ENCODE measurements at places on chromosomes 6 and 20.
A peak's percentile ranks its signal among the peaks of the same experiment; 100 is the strongest.

DNA sequence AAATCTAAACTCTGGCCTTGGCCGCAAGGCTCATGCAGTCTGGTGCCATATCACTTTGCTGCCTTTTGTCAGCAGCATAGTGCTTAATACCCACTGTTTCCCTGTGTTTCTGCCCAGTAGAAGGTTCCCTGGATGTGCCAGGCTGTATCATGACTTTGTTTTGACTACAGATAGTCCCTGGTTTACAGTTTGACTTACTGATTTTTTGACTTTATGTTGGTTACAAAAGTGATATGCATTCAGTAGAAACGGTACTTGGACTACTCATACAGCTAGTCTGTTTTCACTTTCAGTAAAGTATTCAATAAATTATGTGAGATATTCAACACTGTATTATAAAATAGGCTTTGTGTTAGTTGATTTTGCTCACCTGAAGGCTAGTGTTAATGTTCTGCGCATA is 19.0 kb downstream of the RALY start:
- DNase-seq: no peak

GRCh38 chr6:143087856-143088255 is 27.2 kb downstream of the AIG1 start:
- DNase-seq: no peak

DNA sequence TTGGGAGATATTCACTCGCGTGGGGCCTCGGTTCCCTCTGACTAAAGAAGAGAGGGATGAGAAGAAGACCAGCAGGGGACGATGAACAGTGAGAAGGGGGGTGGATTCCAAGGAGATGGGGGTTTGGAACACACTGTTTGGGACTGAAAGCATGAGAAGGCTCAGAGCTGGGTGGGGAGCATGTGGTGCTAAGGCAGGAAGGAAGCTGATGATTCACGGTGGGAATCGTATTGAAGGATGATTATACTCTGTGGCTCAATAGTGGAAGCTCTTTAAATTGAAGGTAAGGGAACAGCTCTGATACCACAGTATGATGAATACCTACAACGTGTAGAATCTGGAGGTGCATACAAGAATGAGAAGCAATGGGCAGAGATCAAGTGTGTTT is 117.5 kb upstream of the KCNK16 start:
- DNase-seq: no peak

DNA sequence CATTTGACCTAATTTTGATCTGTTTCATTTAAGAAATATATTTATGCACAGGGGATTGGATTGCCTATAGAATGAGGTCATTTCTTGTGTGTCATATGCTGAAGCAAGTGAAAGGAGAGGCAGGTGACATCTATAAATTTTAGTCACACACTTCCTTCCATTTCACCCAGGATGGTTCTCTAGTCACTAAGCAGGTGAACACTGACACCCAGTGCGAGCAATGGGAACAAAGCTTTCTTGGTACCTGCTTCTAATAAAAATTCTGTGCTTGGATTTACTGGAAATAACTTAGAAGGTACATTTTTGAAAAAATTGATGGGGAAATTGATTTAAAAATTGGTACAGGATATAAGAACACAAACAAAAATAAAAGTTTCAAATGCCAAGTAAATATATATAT is 66.9 kb upstream of the MC3R start:
- DNase-seq: no peak

- no peak for DNase-seq
Observed at GRCh38 chr6:16828058-16828457, 66.8 kb upstream of the ATXN1 start.

DNA sequence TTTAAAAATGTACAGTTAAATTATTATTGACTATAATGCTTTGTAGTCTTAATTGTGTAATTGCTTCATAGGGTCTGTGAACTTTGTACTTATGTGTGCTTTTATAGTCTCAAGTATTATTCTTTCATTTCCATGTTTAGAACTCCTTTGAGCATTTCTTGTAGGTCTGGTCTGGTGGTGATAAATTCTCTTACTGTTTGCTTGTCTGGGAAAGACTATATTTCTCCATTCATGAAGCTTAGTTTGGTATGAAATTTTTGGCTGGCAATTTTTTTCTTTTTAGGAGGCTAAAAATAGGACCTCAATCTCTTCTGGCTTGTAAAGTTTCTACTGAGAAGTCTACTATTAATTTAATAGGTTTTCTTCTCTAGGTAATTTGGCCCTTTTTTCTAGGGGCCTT is 67.4 kb downstream of the CCDC170 start:
- no peak for DNase-seq

GRCh38 chr6:4319981-4320683 is 184.8 kb upstream of the ECI2 start:
- DNase-seq: no peak

DNA sequence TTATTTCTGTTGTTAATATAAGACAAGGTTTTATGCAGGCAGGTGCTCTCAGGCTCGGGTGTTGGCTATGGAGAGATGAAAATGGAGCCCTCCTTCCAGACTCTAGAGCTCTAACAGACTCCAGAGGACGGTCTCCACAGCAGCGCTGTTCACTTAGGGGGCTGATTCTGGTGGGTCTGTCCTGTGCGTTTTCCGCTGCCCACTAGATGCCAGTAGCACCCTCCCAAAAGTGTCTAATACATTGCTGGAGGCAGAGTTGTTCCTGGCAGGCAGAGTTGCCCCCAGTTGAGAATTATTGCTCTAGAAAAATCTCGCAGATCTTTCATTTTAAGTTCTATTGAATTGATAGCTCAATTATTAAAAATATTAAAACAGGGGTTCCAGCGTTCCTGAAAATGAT is 109.9 kb downstream of the MAP3K4 start:
- DNase-seq: no peak

GRCh38 chr6:143836150-143836549 is 7.0 kb upstream of the LTV1 start:
- no peak for DNase-seq

- DNase-seq: no peak
Observed at GRCh38 chr20:52230409-52230808, 38.8 kb upstream of the ZFP64 start.

DNA sequence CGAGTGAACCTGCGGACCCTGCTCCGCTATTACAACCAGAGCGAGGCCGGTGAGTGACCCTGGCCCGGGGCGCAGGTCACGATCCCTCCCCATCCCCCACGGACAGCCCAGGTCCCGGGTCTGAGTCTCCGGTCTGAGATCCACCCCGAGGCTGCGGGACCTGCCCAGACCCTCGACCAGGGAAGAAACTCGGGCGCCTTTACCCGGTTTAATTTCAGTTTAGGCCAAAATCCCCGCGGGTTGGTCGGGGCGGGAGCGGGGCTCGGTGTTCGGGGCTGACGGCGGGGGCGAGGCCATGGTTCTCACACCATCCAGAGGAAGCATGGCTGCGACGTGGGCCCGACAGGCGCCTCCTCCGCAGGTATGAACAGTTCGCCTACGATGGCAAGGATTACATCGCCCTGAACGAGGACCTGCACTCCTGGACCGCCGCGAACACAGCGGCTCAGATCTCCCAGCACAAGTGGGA is 46.9 kb upstream of the TRIM26 start:
- no peak for DNase-seq

DNA sequence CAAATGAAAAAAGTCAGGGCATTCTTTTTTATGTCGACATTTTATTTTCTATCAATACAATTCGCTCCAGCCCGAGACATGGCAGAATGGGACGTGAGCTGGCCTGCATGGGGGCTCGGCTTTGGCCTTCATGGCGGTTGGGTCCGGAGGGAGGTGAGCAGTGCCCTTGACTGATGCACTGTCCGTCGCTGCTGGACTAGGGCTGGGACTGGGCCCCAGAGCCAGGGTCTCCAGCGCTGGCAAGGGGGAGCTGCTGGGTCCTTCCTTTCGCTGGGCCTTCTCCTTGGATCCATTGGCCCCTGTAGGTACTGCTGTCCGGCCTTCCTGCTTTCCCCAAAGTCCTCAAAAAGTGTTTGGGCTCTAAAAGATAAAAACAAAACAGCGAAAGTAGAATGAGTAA is 124.6 kb downstream of the EDN3 start:
- DNase-seq: no peak

GRCh38 chr6:139841794-139842215 is 467.4 kb upstream of the CITED2 start:
- no peak for DNase-seq

- DNase-seq: no peak
Observed at GRCh38 chr20:44415833-44416715, 59.6 kb upstream of the TTPAL start.

DNA sequence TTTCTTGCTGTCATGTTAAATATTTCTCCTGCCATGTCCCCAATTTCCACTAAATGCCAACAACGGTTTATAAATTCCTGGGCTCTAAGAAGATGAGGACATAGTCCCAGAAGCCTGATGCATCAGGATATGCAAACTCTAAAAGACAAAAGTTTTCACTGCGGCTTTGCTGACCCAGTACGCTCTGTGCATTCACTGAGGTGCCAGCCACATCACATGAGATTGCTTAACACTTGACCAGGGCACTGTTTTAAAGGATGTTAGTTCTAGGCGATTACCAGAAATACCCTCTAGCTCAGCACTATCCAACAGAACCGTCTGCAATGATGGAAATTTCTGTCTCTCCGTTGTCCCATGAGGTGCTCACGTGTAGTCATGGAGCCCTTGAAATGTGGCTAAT is 19.9 kb upstream of the ADTRP start:
- no peak for DNase-seq

- DNase-seq: peak; percentile 11
Observed at GRCh38 chr6:21596145-21596948, 2.8 kb downstream of the SOX4 start.

DNA sequence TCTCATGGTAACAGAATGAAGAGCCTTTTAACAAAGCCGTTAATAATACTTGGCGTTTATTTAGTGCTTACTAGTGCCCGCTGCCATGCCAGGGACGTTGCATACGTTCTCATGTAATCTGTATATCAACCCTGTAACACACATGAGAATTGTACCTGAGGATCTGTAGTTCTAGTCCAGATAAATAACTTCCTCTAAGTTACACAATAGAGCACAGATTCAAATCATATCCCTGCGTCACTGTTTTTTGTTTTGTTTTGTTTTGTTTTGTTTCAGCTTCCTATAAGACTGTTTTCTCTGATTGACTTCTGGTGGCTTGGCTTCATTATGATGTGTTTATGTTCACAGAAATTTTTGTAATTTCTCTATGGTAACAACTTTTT is 553 bp downstream of the ZSCAN16 start:
- DNase-seq: no peak

DNA sequence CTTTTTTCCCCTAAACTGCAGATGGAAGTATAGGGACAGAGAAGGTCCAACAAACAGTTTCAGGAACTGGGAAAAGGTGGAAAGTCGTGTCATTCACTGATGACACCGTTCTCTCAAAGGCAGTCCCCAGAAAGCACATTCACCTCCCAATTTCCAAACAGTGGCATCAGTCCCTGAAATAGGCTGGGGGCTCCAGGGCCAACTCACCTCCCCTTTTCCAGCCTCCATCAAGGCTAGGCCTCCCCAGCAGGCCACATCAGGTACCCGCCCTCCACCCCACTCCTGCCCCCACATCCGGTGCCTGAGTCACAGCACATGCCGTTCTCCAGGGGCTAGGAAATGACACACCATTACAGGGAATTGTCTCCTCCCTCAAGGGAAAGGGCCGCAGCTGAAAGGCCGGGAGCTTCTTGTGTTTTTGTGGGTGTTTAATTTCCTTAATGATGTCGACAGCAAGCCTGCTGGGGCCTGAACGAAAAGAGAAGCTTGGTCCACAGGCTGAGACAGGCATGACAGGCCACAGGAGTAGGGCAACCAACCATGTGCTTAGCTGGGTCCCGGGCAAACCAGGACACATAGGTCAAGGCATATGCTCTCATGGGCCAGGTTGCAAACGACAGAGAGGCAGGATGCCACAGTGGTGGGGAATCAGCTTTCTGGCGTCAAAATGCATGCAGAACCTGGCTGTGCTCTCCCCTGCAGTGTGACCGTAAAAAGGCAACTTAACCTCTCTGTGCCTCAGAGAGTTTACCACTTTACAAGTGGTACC is 39.2 kb downstream of the ZMYND8 start:
- DNase-seq: no peak

DNA sequence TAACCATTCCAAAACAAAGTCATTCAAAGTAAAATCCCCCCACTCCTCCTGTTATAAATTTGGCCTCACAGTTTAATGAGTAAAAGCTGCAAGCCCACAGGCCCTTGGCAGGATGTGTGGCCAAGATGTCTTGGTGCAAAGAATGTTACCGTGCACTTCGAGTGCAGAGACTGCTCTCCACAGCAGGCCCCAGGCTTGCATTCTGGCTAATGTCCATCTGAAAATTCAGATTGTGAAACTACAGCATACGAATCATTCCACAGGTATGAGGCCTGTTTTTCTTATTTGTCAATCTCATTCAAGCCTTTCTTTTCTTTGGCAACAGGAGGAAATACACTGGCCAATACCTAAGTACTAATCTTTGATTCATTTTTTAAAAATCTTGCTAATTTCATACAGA is 7.1 kb downstream of the RPS6KA2 start:
- no peak for DNase-seq

GRCh38 chr6:16430391-16431089 is 192.2 kb downstream of the GMPR start:
- DNase-seq: no peak

- no peak for DNase-seq
Observed at GRCh38 chr6:167664678-167665660, 161.7 kb upstream of the AFDN start.

- DNase-seq: no peak
Observed at GRCh38 chr6:6580225-6580856, 8.2 kb upstream of the LY86 start.

- DNase-seq: no peak
Observed at GRCh38 chr20:63846128-63846771, 15.0 kb upstream of the ABHD16B start.

DNA sequence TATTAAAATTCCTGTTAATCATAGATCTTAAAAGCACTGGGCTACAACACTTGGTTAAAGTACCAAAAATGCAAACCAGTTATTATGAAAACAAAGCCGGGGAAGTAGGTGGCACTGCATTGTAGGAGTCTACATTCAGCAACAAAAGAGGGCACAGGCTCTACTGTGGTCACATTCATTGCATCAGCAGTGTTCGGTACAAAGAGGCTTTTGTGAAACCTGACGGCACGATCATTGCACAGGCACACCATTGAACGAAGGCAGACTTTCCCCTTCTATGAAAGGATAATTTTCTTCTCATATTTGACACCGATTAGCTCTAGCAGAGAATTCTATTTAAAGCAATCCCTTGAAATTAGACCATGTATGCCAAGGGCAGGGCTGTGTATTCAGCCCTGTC is 44.6 kb upstream of the AGPAT4 start:
- peak; percentile 82 for DNase-seq
